CD4-positive, alpha-beta T cell treated with Interferon gamma for 1 hour (primary cell): ENCODE measurements at places on chromosomes 7 and 10.

DNA sequence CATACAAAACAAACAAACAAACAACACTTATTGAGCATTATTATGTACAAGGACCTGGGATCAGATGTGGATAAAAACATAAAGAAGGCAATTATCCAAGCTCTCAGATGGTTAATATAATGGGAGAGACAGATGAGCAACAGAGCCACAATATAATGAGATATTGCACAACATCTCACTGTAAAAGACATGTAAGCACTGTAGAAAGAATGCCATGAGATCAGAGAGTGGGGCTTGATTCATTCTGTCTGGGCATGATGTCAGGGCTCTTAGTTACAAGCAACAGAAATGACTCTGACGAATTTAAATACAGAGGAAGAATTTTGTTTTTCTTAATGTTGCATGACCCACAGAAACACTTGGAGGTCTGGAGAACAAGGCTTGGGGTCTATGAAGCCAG, 164.7 kb upstream of the PLXDC2 start:
- no peak for DNase-seq

- no peak for DNase-seq
These were observed 337.5 kb downstream of the CXCL12 start for GRCh38 chr10:44047361-44047760.

DNA sequence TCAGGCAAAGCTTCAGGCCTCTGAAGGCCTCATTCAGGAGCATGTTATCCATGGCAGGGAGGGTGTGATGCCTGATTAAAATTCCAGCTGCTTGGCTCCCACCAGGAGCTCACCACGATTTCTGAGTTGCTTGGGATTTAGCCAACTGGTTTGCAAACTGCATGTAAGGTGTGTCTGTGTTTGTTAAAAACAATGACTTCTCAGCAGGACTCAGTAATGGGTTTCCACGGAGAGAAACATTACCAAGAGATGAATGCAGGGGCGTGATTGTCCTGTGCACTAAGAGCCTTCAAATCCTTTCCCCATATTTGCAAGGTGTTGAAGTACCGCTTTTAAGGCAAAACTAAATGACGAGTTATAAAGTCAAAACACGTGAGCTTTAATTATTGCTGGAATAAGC, 88.8 kb upstream of the BTBD16 start:
- no peak for DNase-seq

DNA sequence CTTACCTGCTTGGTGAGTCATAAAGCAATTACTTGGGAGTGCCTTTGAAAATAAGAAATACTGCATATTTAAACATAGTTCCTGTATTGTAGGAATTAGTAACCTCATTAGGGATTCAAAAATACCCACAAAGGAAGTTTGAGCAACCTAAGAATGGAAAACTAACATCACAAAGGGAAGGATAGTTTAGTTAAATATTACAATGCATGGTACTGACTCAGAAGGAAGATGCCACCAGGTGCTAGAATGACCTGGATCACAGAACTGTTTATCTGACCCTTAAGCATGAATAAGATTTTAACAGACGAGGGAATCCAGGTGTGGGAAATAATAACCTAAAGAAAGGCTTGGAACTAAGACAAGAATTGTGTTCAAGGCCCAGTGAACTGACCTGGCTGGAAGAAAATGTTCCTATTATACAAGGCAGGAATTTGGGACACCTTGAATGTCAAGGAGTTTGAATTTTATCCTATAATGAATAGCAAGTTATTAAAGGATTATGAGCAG, 106.4 kb downstream of the GSAP start:
- DNase-seq: no peak

- DNase-seq: no peak
These were observed 22.8 kb downstream of the SPOCK2 start for GRCh38 chr10:72065439-72066025.

DNA sequence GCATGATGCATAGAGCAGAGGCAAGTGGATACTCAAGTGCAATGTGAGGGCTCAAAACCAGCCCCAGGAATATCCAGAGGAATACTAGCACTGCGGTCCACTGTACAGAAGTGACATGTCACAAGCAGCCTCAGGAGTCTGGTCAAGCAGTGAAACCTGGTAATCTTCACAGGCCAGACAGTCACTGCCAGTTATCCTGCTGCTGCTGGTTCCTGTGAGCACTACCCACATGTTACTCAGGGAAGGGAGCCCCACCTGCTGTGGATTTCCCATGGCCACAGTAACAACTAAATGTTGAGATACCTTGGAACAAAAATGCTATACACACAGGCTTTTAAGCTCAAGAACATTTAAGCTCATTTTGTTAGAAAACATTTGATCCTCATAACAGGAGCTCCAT, 103.0 kb downstream of the RNF133 start:
- DNase-seq: no peak

GRCh38 chr7:24024276-24025068, 259.5 kb upstream of the NPY start:
- no peak for DNase-seq

GRCh38 chr7:87926581-87927461, 7.2 kb upstream of the ADAM22 start:
- DNase-seq: no peak

- no peak for DNase-seq
These were observed 26.6 kb downstream of the PLAU start for GRCh38 chr10:73937333-73938043.
